ENCODE measurements at places on chromosomes 3 and 15. TPM values are rescaled to one million over a fixed set of nuclear protein-coding genes. Genes with fewer than 3 reads are reported as not detected.

GRCh38 chr3:71376911-71377310 is 206.6 kb downstream of the FOXP1 start:
- peak; percentile 68 for DNase-seq

- DNase-seq, result no peak
Measured at GRCh38 chr3:56838448-56838847, 36.7 kb upstream of the ARHGEF3 start.

DNA sequence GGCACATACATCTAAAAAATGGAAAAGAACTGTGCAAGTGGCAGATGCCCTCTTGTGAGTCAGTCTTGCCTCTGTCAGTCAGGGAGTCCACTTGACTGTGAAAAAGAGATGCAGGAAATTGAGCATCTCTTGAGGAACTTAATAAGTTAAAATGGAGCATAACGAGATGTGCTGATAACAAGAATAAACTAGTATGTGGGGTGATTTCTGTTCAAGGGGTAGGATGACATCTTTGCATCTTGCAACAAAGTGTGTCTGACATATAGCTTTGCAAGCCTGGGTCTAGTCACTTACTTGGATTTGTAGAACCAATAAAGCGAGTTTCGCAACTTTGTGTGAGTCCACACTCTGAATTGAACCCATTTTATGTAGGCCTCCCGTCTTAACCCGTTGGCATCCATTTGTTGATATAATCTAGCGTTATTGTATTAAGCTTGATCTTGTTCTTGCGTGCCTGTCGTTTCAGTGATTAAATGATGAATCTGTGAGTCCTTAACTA is 2.2 kb downstream of the USP3 start:
- peak; percentile 34 for DNase-seq

DNA sequence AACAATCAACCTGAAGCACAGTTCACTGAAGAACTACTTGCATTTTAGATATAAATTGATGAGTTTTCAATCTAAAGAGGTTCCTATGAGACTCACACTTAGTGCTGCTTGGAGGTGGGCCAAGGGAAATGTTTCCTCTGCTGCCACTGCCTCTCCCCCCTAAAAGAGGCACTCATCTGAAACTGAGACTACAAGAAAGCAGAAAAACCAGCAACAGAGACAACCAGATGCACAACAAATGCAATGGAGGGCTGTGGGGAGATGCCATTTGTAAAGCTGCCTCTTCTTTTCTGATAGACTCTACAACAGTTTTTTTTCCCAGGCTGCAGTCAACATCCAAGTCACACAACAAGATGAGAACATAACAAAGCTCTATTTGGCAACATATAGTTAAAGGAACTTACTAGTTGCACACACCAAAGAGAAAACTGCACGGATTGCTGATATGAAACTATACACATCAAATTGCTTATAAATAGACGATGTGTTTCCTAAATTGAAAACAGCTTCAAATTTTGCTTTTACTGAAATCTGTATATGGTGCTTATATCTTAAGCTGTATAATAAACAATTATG is 11.0 kb downstream of the TSPAN3 start:
- DNase-seq, result peak; percentile 27

DNA sequence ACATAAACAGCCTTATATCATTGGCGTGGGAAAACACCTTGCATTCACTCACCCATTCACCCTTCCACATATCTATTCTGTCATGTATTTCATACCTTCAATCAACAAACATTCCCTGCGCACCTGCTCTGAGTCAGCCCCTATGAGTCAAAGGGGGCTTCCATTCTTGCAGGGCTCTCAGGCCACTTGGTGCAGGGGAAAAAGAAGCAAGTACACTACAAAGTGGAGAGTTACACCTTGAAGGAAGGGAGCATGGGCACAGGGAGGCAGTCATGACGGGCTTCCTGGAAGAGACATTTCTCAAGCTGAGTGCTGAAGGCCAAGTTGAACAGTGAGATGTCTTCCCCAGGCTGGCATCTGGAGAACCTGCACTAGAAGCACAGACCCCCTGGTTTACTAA is 4.6 kb upstream of the AMOTL2 start:
- no peak for DNase-seq

The COL6A5 gene
- not detected for total RNA-seq
